CD8-positive, alpha-beta memory T cell (primary cell): ENCODE measurements at places on chromosomes 13 and 19. TPM values are rescaled to one million over a fixed set of nuclear protein-coding genes. Genes with fewer than 3 reads are reported as not detected.

- H3K27ac ChIP-seq: no peak overlapping the region
- no peaks in the 10 kb centered on the region for H3K36me3 ChIP-seq
- no peaks in the 10 kb centered on the region for H3K4me1 ChIP-seq
- no peak overlapping the region for H3K4me3 ChIP-seq
These were observed 2.3 kb downstream of the PODNL1 start for GRCh38 chr19:13935765-13936510.

Gene CGB8
- polyA plus RNA-seq: not detected

Gene COMP
- not detected for polyA plus RNA-seq

DNA sequence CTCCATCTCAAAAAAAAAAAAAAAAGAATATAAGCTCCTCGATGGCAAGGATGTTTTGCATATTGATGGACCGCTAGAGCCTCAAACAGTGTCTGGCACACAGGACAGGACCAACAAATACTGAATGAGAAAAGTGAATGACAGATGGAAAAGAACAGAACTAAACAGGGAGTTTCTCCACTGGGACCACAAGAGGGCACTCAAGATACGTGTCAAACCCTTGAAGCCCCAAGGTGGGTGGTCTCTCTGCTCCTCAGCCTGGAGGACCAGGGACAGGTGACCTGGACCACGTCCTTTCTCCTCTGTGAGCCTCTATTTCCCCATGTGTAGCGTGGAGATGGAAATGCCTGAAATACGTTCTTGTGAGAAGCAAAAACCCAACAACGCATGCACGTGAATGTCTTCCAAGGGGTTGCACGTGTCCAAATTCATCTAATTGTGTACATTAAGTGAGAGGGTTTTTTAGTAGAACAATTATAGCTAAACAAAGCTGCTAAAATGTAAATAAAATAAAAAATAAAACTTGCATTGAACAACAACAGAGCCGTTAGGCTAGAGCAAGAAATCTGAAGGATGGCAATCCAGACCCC lies 5.7 kb upstream of the CDC42EP5 start:
- peaks cover 6% of the 10 kb centered on the region for H3K4me1 ChIP-seq
- H3K36me3 ChIP-seq: no peaks in the 10 kb centered on the region
- H3K27me3 ChIP-seq: no peaks in the 10 kb centered on the region
- no peak overlapping the region for H3K27ac ChIP-seq

Gene LAIR1
- polyA plus RNA-seq: 110 TPM

Gene KIR2DL4
- 0.79 TPM for polyA plus RNA-seq

Gene CYP2A7
- not detected for polyA plus RNA-seq

- H3K27ac ChIP-seq: no peak overlapping the region
- no peak for DNase-seq
- H3K4me1 ChIP-seq: no peaks in the 10 kb centered on the region
These were observed 15.6 kb upstream of the SMARCA4 start for GRCh38 chr19:10945264-10945663.

DNA sequence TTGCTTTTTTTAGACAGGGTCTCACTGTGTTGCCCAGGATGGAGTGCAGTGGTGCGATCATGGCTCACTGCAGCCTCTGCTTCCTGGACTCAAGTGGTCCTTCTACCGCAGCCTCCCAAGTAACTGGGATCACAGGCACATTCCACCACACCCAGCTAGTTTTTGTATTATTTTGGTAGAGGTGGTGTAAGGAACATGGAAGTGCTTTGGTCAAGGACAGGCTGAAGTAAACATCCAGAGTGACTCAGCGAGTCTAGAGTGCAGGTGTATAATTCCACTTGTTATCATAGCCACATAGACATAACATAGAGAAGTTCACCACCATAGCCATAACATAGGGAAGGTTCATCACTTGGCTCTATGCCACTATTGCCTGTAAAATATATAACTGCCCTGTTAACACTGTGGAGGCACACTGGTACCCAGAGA lies 98.6 kb downstream of the RBM26 start:
- H3K36me3 ChIP-seq: no peaks in the 10 kb centered on the region
- H3K27ac ChIP-seq: no peak overlapping the region
- H3K27me3 ChIP-seq: no peaks in the 10 kb centered on the region
- H3K4me3 ChIP-seq: no peak overlapping the region
- no peaks in the 10 kb centered on the region for H3K4me1 ChIP-seq

Gene TFPT
- 25.0 TPM for polyA plus RNA-seq

Gene FOXA3
- not detected for polyA plus RNA-seq

GRCh38 chr19:2164020-2164998 lies 576 bp downstream of the DOT1L start:
- H3K27ac ChIP-seq: peak overlapping the region; percentile 73
- no peak for DNase-seq
- H3K36me3 ChIP-seq: no peaks in the 10 kb centered on the region
- H3K4me3 ChIP-seq: peak overlapping the region; percentile 51
- peaks cover 23% of the 10 kb centered on the region for H3K4me1 ChIP-seq

Gene CFAP97D2
- polyA plus RNA-seq: 0.31 TPM

Gene LRRC4B
- not detected for polyA plus RNA-seq

- no peak overlapping the region for H3K27ac ChIP-seq
- H3K36me3 ChIP-seq: no peaks in the 10 kb centered on the region
- DNase-seq: no peak
- H3K27me3 ChIP-seq: no peaks in the 10 kb centered on the region
These were observed 1.1 kb downstream of the PRODH2 start for GRCh38 chr19:35811317-35812219.

- no peak overlapping the region for H3K27ac ChIP-seq
- DNase-seq: no peak
- no peaks in the 10 kb centered on the region for H3K27me3 ChIP-seq
- peaks cover 12% of the 10 kb centered on the region for H3K4me1 ChIP-seq
These were observed 3.7 kb upstream of the RAP2A start for GRCh38 chr13:97430296-97430695.

Gene COX7A1
- not detected for polyA plus RNA-seq

- H3K27ac ChIP-seq: no peak overlapping the region
- H3K4me3 ChIP-seq: no peak overlapping the region
- DNase-seq: no peak
- H3K27me3 ChIP-seq: peaks cover 5% of the 10 kb centered on the region
- no peaks in the 10 kb centered on the region for H3K36me3 ChIP-seq
These were observed 41.1 kb downstream of the SPTBN4 start for GRCh38 chr19:40507892-40508291.
